Fibroblast of upper back skin (primary cell): ENCODE measurements at places on chromosomes 12 and 14.

DNA sequence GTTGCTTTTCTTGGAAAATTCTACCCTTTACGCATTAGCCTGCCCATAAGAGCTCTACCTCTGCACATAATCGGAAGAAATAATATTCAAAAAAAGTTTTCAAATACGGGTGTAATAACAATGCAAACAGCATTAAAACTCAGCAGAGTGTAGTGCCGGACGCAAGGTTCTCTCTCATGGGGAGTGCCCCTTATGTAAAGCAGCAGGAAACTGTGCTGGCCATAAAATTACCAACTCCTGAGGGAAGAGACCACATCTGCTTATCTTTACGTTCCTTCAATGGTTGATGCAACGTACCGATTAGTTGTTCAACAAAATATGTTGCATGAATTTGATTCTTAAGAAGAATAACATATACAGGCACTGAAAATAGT lies 118.7 kb upstream of the TMCC3 start:
- peak; percentile 39 for DNase-seq

DNA sequence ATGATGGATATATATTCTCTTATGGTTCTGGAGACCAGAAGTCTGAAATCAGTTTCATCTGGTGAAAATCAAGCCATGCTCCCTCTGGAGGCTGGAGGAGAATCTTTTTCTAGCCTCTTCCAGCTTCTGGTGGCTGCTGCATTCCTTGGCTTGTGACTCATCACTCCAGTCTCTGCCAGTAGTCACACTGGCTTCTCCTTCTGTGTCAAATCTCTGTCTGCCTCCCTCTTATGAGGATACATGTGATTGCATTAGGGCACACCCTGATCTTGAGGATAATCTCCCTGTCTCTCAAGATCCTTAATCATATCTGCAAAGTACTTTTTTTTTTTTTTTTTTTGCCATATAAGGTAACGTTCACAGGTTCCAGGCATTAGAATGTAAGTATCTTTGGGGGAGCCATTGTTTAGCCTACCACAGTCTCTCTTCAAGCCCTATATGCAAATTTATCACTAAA lies 17.7 kb downstream of the DNAL1 start:
- DNase-seq = peak; percentile 93

DNA sequence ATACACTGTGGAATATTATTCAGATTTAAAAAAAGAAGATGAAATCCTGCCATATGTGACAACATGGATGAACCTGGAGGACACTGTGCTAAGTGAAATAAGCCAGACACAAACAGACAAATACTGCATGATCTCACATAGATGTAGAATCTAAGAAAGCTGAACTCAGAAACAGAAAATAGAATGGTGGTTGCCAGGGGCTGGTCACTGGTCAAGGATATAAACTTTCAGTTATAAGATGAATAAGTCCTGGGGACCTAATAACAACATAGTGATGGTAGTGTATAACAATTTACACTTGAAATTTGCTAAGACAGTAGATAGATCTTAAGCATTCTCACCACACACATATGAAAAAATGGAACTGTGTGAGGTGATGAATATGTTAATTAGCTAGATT lies 161.3 kb upstream of the TMCC3 start:
- DNase-seq = no peak

GRCh38 chr12:95412482-95413311 lies 61.3 kb upstream of the METAP2 start:
- DNase-seq = peak; percentile 99

DNA sequence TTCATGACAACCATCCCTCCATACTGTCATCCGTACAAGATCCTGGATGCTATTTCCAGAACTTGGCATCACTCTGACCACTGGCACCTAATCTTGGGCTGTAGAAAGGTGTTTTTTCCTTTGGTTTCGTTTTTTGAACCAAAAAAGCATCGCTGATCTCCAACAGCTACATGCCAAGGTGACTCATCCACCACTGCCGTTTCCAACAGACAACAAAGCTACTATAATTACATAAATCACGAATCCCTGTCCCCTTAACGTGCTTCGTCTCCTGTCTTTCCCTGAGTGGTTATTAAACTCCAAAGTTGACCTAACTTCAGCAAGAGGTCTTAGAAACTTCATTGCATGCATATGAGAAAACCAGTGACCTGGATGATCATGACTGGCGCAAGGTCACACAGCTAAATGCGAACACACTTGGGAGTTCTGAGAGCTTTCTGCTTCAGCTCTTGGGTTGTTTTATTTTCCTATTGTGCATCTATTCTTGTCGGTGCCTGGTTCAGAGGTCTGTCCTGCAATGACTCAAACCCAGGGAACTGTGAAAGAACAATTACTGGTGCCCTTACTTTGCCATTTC lies 99.9 kb downstream of the PPM1H start:
- DNase-seq = no peak

- DNase-seq = peak; percentile 34
These were observed 795.6 kb downstream of the DIO2 start for GRCh38 chr14:79415726-79416125.

- no peak for DNase-seq
These were observed 81.3 kb downstream of the DNAI7 start for GRCh38 chr12:25113651-25114050.

GRCh38 chr14:76287063-76287462 lies 88.9 kb upstream of the ESRRB start:
- DNase-seq = no peak

DNA sequence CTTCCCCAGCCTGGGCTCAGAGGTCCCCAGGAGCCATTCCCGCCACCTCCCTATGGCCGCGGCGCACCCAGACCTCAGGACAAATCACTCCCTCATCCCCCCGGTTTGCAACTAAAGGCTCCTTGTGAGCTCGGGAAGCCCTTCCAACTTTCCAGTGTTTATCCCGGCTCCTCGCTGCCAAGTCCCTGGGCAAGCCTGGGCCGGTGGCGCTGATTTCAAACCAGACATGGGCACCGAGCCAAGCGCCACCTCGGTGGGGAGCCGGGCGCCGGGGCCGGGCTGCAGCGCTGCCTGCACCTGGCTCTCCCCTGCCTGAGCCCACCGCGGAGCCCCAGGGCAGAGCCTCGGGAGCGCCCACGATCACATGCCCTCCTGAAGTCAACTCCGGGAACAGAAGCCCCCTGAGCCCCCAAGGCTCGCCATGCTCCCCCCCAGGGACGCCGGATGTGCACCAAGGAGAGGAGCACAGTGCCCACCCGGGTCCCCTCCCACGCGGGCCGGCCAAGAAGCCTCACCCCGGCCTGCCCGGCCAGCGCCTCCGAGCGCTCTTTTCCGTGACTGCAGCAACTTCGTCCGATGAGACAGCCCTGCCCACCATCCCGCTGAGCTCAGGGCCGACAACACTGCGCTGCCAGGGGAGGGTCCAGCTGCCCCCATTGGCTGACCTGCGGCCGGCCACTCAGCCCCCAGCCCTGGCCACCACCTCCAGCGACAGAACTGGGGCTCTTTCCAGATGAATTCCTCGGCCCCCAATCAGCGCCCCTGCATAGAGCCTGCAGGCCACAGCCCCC lies 50.0 kb downstream of the NCOR2 start:
- peak; percentile 43 for DNase-seq

GRCh38 chr14:102178806-102179205 lies 39.1 kb downstream of the WDR20 start:
- no peak for DNase-seq

- no peak for DNase-seq
These were observed 32.8 kb downstream of the MIA2 start for GRCh38 chr14:39266525-39266870.

- DNase-seq = no peak
These were observed 22.4 kb upstream of the MARK3 start for GRCh38 chr14:103362780-103363179.

GRCh38 chr12:24798335-24798734 lies 150.6 kb downstream of the BCAT1 start:
- no peak for DNase-seq
